ENCODE measurements at places on chromosomes 3 and 15.

GRCh38 chr3:15683253-15683652, 81.7 kb downstream of the BTD start:
- no peak for DNase-seq

- DNase-seq = no peak
Measured at GRCh38 chr3:9260305-9260704, 10.9 kb upstream of the SRGAP3 start.

GRCh38 chr3:180246688-180247195, 210.0 kb upstream of the PEX5L start:
- DNase-seq = no peak

GRCh38 chr3:172557515-172558220, 34.4 kb upstream of the TNFSF10 start:
- no peak for DNase-seq

GRCh38 chr3:71579935-71580406, 3.6 kb downstream of the FOXP1 start:
- no peak for DNase-seq

GRCh38 chr3:45059132-45059531, 33.0 kb downstream of the CLEC3B start:
- DNase-seq = no peak

DNA sequence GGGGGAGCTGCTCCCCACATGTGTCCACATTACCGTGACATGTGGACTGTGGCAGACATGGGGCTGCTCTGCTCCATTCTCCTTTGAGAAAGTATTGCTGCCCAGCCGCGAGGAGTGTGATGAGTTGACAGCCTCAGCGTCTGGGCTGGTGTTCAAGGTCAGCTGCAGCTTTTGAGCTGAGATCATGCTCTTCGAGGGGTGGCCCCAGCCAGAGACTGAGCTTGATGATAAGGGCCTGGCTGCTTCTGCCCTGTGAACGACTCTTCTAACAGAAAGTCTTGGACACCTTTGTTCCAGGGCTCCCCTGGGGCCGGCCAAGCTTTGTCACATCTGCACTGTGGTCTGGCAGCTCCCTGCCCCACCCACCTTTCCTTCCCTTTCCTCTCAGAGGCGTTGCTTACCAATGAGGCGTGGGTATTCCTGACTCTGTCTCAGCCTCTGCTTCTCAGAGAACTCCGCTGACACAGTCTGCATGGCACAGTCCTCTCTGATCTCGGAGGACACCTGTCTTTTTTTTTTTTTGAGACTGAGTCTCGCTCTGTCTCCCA, 86.6 kb downstream of the CHRD start:
- no peak for DNase-seq

- no peak for DNase-seq
Measured at GRCh38 chr3:187042346-187042745, 97.0 kb downstream of the RPL39L start.

DNA sequence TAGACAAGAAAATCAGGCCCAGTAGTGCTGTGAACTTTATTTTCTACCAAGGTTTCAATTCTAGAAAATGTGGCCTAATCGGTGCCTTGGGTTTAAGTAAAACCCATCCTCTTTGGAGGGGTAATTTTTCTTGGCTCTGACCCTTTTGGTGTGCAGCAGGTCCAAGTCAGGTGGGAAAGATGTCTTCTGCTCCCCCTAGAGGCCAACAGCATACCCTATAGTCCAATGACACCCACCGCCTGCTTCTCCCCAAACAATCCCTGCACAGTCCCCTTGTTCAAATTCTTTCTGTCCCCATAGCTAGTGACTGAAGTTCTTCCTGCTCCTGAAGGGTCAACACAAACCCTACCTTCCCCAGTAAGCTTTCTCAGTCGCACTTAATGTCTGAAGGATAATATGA, 261.8 kb upstream of the GOLGA6L4 start:
- DNase-seq = no peak

- no peak for DNase-seq
Measured at GRCh38 chr3:8857720-8858367, 88.4 kb upstream of the OXTR start.

DNA sequence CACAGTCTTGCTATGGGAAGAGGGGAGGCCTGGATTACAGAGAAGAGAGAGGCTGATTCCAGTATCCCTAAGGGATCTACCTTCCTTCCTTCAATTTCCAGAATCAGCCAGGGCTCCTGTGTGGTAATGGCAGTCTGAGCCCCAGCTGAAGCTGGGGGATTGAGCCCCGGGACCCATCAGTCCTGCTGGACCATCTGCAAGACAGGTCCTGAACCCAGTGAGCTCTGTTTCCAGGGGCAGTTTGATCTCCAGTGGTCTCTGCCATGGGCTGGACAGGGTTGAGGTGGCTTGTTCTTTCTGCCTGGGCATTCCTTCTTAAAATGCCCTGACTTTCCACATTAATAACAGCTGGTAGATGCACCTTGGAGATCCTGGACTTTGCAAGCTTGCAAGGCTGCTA, 685.2 kb downstream of the TBL1XR1 start:
- no peak for DNase-seq

DNA sequence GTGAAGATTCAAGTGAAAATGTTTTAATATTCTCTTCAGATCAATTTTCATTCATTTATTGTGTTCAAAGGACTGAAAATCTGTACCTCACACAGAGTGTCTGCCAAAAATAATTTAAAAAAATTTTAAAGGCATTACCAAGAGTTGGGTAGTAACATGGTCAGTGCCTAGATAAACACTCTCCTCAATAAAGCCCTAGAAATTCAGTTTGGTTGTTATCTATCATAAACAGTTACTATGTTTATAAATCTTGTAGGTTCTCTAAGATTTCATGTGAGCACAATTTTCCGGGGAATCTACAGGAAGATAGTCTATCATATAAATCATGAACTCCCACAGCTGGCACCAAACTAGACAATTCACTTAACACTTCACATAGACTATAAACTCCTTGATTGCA, 128.6 kb downstream of the GSK3B start:
- no peak for DNase-seq

GRCh38 chr3:153219146-153219545, 57.1 kb downstream of the RAP2B start:
- DNase-seq = no peak

GRCh38 chr3:156902916-156903315, 76.8 kb downstream of the LEKR1 start:
- no peak for DNase-seq

DNA sequence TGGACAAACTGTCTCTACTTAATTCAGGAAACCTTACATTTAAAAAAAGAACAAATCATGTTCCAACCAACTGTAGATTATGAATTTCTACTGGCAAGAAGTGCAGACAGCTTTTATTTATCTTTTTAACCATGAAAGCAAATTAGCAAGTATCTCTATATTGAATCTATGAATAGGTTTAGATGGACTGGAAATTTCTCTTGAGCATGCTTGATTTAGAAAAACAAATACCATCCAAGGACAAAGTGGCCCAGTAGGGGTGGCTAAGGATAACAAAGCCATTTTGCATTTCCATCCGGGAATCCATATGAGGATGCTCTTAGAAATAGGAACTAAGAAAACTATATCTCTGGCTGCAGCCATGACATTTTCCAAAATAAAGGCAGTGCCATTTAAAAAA, 150.6 kb downstream of the KCNMB2 start:
- no peak for DNase-seq

GRCh38 chr3:32841867-32842470, 24.2 kb downstream of the TRIM71 start:
- no peak for DNase-seq

GRCh38 chr3:126835472-126836219, 131.6 kb downstream of the CHCHD6 start:
- no peak for DNase-seq

DNA sequence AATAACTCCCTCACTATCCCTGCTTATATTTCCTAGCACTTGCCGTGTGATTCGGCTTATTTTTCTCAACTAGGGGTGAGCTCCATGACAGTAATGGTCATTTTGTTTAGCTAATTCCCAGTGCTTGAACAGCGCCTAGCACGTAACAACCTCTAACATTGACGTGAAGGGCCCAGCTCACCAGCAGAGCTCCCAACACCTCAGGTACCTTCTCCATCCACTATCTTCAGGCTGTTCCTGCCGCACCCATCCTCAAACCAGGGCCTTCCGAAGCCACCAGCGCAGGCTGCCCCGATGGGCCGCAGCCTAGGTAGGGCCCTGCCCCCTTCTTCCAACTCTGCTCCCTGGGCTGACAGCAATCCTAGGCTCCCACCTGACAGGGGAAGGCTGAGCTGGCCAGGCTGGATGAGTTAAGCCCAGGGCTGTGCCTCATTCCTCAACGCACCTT, 751 bp upstream of the RPS17 start:
- no peak for DNase-seq

- no peak for DNase-seq
Measured at GRCh38 chr3:177602601-177603147, 405.4 kb upstream of the TBL1XR1 start.
